Mesendoderm (in vitro differentiated cells): ENCODE measurements at places on chromosomes 5 and 9.
A peak's percentile ranks its signal among the peaks of the same experiment; 100 is the strongest.

DNA sequence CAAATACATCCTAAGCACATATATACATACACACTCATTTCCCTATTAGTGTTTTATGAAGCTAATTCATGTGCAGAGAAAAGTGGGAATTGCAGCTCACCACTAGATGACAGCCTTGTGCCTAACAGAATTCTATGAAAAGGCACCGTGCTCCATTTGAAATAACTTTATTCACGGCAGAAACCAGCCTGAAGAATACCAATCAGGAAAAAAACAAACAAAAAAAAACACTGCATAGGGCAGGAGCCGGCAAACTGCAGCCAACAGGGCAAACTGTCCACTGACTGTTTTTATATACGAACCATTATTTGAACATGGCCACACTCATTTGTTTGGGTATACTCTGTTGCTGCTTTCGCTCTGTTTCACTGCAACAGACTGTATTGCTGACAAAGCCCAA, 33.6 kb downstream of the ERMP1 start:
- DNase-seq: peak; percentile 40

GRCh38 chr9:108069991-108070390, 580.4 kb upstream of the KLF4 start:
- no peak for DNase-seq

DNA sequence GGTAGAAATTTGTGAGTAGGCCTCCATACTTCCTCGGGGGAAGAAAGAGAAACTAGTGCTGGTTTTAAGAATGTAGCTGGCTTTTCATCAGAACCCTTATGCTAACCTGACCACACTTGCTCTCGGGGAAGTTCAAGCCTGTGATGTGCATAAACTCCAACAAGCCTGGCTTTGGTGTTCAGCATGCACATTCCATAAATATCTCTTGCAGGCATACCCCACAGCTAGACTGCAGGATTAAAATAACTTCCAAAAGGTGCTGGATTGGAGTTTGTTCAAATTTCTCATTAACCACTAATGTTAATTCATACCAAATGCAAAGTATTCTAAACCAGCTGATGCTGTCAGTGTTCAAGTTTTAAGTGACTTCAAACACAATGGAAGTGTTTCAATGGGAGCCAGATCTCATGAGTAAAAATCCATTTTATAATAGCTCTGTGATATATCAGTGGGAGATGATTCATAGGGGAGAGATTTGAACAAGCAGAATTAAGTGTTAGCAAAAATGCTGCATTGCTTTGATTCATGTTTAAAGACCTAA, 79.4 kb downstream of the NPR3 start:
- no peak for DNase-seq

DNA sequence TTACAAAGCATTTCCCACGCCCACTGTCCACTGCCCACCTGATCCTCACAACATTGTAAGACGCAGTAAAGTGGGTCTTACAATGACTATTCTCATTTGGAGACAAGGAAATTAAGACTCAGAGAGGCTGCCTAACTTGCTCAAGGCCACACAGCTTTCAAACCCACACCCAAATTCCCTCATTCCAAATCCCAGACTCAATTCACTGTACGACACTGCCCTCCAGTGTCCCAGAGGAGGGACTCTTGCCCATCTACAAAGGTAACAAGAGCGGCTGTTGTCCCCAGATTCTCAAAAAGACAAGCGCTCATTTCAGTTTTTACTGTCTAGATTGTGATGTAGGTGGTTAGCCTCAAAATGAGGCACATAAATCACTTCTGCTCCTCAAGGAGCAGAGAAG, 184.6 kb downstream of the ACTL7B start:
- DNase-seq: peak; percentile 71

GRCh38 chr9:84121991-84122523, 141.5 kb downstream of the RMI1 start:
- no peak for DNase-seq

DNA sequence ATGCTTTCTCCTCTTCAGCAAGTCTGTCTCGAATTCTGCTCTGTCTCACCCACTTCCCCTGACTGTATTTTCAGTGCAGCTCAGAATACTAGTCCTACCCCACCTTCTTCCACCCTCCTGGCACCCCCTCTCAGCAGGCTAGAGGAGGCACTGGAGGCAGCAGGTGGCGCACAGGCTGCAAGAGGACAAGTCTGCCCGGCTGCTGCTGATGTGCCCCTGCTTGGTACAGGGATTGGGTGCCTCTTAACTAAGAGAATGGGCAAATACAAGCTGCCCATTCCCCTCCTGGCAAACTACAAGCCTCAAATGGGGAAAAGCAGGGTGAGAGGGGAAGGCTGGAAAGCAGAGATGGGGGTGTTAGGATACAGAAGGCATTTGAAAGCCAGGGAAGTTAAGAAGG, 5.1 kb downstream of the TLN1 start:
- DNase-seq: no peak

DNA sequence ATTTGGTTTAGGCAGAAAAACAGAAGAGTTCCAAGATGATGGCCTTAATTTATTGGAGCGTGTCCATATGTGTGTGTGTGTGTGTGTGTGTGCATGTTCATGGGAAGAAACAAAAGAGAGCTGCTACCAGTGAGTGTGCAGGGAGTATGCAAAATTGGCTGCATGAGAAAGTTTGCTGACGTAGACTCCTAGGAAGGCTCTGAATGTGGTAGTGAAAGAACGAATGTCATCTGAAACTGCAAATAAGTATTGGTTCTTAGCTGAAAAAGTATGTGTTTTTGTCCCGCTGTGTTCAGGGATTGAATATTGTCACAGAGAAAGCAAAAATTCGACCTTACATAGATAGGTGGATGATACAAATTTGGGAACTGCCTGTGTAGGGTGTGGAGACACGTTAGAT, 542.6 kb upstream of the COX7C start:
- no peak for DNase-seq

DNA sequence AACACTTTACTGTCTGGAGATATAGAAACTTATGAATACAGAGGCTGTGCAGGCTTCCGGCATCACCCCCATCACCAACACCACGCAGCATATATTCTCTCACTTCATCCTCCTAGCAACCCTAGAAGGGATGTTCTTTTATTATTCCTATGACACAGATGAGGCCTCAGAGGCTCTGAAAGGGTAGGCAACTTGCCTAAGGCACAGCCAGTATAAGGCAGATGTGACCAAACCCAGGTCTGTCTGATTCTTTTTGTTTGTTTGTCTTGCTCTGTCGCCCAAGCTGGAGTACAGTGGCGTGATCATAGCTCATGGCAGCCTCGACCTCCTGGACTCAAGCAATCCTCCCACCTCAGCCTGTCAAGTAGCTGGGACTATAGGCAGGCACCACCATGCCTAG, 22.8 kb upstream of the CORO2A start:
- DNase-seq: no peak

GRCh38 chr9:105291422-105291859, 47.0 kb downstream of the SLC44A1 start:
- no peak for DNase-seq

- no peak for DNase-seq
Observed at GRCh38 chr5:149795360-149795759, 65.2 kb downstream of the PPARGC1B start.
